ENCODE measurements at places on chromosomes 6 and 20. TPM values are rescaled to one million over a fixed set of nuclear protein-coding genes. Genes with fewer than 3 reads are reported as not detected.

SLC25A27 gene
- not detected for polyA plus RNA-seq

HAO1 gene
- polyA plus RNA-seq: not detected

FAM83C gene
- not detected for polyA plus RNA-seq

HECA gene
- polyA plus RNA-seq: 0.52 TPM

LTA gene
- 80.3 TPM for polyA plus RNA-seq

FOXP4 gene
- 2.3 TPM for polyA plus RNA-seq

ELOVL4 gene
- 0.10 TPM for polyA plus RNA-seq

ANGPT4 gene
- not detected for polyA plus RNA-seq

FAM209B gene
- polyA plus RNA-seq: 0.47 TPM

CDC25B gene
- polyA plus RNA-seq: 28.7 TPM

TTLL9 gene
- polyA plus RNA-seq: 0.17 TPM

TREML2 gene
- polyA plus RNA-seq: 7.7 TPM

OPN5 gene
- polyA plus RNA-seq: not detected

GMDS gene
- 27.6 TPM for polyA plus RNA-seq

MMS22L gene
- polyA plus RNA-seq: 18.8 TPM

TNFAIP3 gene
- 128 TPM for polyA plus RNA-seq

ERVFRD-1 gene
- polyA plus RNA-seq: 0.11 TPM

SNAI1 gene
- 0.79 TPM for polyA plus RNA-seq

PNLDC1 gene
- polyA plus RNA-seq: not detected

MEP1A gene
- not detected for polyA plus RNA-seq

PLG gene
- 1.5 TPM for polyA plus RNA-seq

HMGN3 gene
- polyA plus RNA-seq: 453 TPM

DAAM2 gene
- polyA plus RNA-seq: not detected

APOM gene
- 5.4 TPM for polyA plus RNA-seq

CRISP3 gene
- not detected for polyA plus RNA-seq

TCEA2 gene
- polyA plus RNA-seq: 17.3 TPM

WFDC10B gene
- polyA plus RNA-seq: not detected

SLC17A9 gene
- 55.6 TPM for polyA plus RNA-seq

DZANK1 gene
- 3.7 TPM for polyA plus RNA-seq

OR2J1 gene
- polyA plus RNA-seq: not detected

OVOL2 gene
- polyA plus RNA-seq: not detected

TRAPPC3L gene
- not detected for polyA plus RNA-seq
